ENCODE measurements at places on chromosomes 2 and 18. TPM values are rescaled to one million over a fixed set of nuclear protein-coding genes. Genes with fewer than 3 reads are reported as not detected.

CD8B gene
- total RNA-seq: 0.27 TPM

SLC9A2 gene
- total RNA-seq: not detected

- no peak for DNase-seq
These were observed 332.1 kb upstream of the ETAA1 start for GRCh38 chr2:67065046-67065445.

SANBR gene
- total RNA-seq: 4.6 TPM

DNA sequence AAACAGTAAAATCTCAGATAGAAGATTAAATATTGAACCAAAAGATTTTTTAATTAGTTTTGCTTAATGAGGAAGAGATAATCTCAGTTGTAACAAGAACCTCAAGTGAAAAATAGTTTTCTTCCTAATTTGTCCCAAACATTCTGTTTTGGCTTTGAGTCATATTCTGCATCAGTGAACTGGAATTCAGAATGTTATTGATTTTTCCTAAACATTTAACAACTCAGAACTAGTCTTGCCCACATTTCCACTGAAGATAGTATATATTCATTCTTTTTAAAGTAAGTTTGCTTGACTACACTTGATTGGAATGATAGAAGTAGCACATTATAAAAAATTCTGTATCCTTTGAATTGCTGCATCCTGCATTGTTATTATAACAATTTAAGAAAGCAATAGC, 85.7 kb upstream of the UGP2 start:
- no peak for DNase-seq

ADGRF3 gene
- total RNA-seq: 1.1 TPM

SETBP1 gene
- total RNA-seq: 16.2 TPM

DNA sequence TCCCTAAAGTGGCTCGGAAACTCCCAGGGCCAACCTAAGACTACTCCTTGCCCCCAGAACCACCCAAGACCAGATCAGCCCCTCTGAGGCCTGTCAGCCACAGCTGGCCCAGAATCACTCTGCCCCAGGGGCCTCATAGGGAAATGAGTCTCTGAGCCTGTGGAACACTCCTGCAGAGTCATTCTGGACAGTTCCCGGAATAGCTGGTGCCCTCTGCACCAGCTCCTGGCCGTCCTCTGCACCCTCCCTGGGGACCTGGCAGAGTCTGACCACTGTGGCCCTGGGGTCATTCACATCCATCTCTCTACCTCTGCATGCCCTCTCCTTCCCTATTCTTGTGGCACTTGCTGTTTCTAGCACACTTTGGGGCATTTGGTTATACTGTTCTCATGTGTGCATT, 14.6 kb upstream of the TMEM214 start:
- DNase-seq: no peak

DNA sequence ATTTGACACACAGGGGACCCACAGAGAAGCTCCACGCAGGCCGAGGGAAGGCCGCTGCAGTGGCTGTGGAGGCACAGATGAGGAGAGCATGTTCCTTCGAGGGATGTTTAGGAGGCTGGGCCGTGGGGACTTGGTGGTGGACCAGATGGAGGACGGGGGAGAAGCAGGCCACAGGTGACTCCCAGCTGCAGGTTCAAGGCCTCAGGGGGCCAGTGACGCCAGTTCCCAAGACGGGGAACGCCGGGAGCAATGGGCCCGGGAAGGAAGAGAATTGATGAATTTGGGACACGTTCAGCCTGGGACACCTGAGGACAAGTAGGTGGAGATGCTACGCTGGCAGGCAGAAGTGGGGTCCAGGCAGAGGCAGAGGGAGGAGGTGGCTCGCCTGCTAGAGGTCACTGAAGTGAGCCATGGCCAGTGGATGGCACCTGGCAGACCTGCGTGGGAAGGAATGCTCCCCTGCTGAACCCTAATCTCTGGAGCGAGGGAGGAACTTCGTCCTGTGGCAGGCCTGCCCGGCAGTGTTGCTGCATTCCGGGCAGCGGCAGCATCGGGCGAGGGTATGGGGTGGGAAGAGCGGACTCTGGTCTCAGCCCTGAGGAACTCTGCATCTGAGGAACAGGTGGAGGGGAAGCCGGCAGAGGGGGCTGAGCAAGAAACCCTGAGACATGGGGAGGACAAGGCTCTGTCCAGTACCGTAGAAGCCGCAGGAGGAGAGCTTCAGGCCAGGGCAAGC, 25.2 kb upstream of the HPCAL1 start:
- no peak for DNase-seq

Data from hematopoietic multipotent progenitor cell (in vitro differentiated cells).